ENCODE measurements at places on chromosomes 13 and 19.

- no peak for DNase-seq
Observed at GRCh38 chr13:45472171-45472705, 7.5 kb downstream of the COG3 start.

- DNase-seq, result no peak
Observed at GRCh38 chr13:47474326-47474725, 526.7 kb downstream of the SUCLA2 start.

GRCh38 chr19:2548966-2549365 lies 73.0 kb downstream of the GADD45B start:
- no peak for DNase-seq

DNA sequence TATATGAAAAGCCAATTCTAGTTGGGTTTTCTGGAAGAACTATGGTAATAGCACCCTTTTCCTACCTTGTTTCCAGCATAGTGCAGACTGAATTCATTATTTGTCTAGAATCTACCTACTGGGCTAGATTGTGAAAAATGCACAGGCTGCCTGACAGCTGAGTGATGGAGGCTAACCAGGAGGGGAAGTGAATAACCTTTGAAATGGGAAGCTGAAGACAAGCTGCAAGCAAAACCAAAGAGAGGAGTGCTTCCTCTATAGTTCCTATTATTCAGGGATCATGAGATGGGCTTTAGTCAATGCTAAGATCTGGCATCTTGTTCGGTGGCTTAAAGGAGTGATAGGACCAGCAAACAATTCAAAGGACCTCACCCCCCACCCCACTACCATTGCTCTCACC lies 26.9 kb downstream of the MZT1 start:
- no peak for DNase-seq

DNA sequence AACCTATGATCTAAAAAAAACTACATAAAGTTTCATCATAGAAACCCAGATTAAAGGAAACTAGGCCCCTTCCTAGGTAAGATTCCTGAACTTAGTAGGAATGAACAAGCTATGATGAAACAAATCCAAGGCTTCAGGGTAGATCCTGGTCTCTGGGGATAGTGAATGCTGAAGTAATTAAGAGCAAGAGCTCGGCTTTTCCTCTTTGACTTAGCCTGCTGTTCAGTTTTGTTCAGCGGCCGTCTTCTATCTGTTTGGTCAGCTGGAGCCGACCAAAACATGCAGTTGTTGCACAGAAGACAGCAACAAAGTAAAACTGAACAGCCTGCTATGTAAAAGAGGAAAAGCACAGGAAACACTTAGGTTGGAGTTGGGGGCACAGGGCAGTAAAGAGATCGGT lies 44.1 kb upstream of the RFXAP start:
- no peak for DNase-seq

- DNase-seq, result no peak
Observed at GRCh38 chr19:22620401-22620800, 13.7 kb upstream of the ZNF492 start.

GRCh38 chr19:8069096-8069973 lies 16.8 kb downstream of the CCL25 start:
- no peak for DNase-seq

- no peak for DNase-seq
Observed at GRCh38 chr13:49400755-49401659, 42.9 kb downstream of the CAB39L start.

- no peak for DNase-seq
Observed at GRCh38 chr19:8571006-8571411, 6.2 kb downstream of the MYO1F start.

- no peak for DNase-seq
Observed at GRCh38 chr13:50236898-50237318, 221.7 kb downstream of the KCNRG start.

DNA sequence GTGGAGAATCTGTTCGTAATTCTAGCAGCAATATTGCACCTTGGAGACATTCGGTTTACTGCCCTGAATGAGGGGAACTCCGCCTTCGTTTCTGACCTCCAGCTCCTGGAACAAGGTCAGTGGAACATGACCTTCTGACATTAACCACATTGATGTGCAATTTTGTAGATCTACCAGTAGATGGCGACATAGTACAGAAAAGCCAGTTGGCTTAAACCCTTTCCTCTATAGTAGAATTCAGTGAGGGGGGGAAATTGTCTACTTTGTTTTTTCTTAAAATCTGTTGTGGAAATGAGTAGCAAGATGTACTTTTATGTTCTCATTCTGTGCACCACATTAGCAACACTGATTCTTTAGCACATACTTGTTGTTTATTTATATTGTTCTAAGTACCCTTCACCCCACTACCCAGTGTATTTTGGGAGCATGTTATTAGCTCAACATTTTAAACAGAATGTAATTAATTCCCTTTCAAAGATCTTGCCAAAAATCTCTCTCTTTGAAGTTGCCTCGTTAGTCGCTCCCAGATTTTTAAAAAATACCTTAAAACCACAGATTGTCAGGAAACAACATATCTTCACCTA lies 332.2 kb downstream of the MYO16 start:
- DNase-seq, result no peak

- DNase-seq, result no peak
Observed at GRCh38 chr13:46595136-46595884, 42.3 kb downstream of the LRCH1 start.

- no peak for DNase-seq
Observed at GRCh38 chr13:108226184-108226583, 8.0 kb downstream of the ABHD13 start.

DNA sequence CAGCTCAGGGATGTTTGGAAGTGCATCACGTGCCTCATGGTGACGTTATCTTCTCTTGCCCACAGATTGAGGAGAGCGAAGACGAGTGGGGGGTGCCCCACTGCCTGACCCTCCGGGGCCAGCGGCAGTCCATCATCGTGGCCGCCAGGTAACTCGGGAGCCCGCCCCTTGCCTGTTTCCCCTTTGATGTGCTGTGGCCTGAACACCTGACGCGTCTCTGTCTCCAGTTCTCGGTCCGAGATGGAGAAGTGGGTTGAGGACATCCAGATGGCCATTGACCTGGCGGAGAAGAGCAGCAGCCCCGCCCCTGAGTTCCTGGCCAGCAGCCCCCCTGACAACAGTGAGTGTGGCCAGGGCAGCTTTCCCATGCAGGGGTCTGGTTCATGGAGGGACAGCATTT lies 137.0 kb downstream of the STK24 start:
- DNase-seq, result no peak

DNA sequence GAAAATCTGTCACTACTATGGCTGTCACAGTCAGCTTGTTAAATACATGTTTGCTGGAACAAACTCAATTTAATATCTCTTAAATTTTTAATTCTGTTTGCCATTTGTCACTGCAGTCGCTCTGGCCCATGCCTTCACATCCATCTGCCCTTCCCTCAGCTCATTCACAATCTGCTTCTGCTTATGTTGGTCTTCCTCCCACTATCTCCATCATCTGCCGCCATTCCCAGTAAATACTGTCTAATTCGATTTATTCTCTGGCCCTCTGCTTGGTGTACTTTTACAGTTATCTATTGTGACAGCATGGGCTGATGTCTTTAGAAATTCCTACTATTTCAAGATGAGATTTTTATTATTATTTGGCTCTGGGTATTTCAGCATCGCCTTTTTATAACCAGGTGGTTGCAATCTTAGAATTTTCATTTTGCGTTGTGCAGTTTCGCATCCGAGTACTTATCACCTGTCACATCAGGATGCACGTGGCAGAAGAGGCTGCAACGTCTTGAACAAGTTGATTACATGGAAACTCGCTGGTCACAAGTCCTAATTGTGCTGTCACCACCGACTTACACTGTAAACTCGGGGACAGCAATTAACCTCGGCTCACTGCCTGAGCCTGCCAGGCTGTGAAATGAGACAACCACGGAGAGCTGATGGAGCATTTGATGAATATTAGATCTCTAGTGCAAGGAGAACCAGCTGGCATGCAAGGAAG lies 158.4 kb downstream of the MYO16 start:
- DNase-seq, result no peak

DNA sequence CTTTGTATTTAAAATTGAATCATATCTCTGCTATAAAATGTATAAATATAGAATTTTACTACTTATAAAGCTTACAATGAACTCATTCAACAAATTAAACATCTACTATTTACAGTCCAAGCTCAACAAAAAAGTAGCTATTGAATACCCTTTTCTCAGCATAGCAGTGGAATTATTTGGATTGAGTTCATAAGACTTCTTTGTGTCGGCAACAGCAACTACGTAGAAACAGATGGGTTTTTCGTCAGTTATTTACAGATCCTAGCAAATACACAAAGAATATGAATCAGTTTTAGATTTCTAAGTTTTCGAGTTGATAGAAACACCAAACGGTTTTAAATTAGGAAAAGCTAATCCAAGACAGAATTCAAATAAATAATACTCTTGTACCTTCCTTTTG lies 10.4 kb upstream of the NEK3 start:
- no peak for DNase-seq

- no peak for DNase-seq
Observed at GRCh38 chr13:24129914-24130774, 30.4 kb upstream of the SPATA13 start.

Measured in NCI-H1436 treated with DMSO at 0.1 percent for 48 hours (cell line).